ENCODE measurements at places on chromosomes 5 and 9.

DNA sequence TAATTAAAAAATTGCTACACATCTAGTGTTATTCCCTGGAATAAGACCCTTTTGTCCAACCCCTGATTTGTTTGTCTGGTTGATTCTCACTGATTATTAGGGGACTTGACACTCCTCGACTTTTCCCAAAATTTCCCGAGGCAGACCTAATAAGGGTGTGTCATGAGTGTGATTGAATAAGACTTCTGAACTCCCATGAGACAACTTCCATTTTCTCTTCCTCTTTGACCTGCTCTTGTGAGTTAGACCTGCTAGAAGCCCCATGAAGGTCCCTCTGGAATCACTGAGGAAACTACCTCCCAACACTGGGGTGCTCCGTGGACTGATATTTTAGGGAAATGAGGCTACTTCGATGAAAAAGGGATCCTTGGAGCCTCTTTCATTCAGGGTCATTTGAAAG, 83.4 kb downstream of the MUSK start:
- no peak for DNase-seq

GRCh38 chr5:94754824-94755223, 136.4 kb downstream of the SLF1 start:
- no peak for DNase-seq

GRCh38 chr9:130039528-130040147, 3.4 kb downstream of the FNBP1 start:
- peak; percentile 41 for DNase-seq

GRCh38 chr5:154358516-154359220, 87.1 kb upstream of the SAP30L start:
- DNase-seq, result no peak

DNA sequence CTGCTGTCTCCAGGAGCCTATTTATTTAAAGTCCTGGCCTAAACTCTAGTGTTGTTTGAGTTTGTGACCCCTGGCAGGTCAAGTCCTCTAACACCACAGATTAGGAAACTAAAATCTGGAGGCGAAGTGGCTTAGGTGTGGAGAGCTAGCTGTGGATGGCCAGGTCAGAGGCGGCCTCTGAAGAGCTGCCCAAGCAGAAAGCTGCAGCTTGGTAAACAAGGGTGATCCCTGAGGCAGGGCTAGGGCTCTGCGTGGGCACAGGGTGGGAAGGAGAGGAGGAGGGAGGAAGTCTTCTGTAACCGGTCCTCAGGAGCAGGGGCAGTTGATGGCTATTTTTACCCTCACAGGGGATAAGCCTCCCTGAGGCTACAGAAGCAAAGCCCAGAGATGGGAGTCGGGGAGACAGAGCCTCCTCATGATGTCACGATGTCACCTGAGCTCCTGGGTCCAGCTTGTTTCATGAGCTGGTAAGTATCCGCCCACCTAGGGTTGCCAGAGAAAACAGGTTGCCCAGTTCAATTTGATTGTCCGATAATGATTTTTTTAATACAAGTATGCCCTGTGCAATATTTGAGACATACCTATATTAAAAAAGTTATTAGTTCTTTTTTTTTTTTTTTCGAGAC, 25.9 kb upstream of the BOD1 start:
- no peak for DNase-seq

- peak; percentile 11 for DNase-seq
Observed at GRCh38 chr5:111772456-111773122, 15.6 kb upstream of the NREP start.

DNA sequence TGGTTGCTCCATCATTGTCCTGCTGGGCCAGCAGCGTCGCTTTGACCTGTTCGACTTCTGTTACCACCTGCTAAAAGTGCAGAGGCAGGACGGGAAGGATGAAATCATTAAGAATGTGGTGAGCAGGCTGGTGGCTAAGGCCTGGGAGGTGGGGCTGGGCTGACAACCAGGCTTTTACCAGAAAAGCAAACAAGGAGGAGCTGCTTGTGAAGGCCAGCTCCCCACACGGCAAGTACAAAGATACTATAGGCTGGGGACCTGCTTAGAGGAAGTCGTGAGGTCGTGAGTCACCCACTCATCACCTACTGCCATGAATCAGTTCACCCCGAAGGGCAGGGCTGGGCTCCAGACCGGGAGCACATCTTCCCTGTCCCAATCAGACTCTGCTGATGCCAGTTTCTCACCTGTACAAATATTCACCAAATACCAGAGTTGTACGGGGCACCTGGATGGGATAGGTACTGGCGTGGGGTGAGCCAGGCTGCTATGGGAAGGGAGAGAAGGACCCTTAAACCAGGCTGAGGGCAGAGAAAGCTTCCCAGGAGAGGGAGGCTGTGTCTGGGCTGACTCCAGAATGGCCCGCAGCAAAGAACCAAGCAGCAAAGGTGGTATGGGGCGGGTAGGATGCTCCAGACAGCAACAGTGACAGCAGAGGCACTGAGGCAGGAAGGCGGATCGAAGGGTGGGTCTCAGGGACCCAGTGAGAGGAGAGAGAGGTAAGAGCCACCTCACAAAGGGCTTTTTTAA, 69.3 kb upstream of the NIPAL4 start:
- DNase-seq, result peak; percentile 11

GRCh38 chr9:132390966-132391365, 15.7 kb downstream of the TTF1 start:
- no peak for DNase-seq

GRCh38 chr5:136094913-136095641, 37.6 kb upstream of the SMAD5 start:
- no peak for DNase-seq

DNA sequence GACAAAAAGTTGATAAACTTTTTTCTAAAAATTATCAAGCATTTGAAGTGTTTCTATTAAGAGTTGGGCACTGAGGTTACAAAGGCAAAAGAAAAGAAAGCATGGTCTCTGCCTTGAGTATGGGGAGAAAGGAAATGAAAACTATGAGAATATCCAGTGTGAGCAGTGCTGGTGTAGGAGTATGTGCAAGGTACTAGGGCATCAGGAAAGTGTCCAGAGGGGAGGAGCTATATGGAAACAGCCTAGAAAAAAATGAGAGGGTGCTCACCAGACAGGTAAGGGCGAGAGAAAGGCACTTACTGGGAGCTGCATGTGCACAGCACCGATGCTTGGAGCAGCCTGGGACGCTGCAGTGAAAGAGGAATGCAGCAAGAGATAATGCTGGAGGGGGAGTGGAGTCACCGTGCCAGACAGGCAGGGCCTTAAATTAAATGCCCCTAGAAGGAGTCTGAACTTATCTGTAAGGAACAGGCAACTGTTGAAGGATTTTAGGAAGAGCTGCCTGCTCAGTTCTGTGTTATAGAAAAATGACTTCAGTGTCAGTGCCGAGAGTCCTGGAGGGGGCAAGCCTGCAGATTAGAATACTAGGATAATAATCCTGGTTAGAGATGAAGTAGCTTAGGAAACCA, 14.0 kb downstream of the MCC start:
- DNase-seq, result no peak

DNA sequence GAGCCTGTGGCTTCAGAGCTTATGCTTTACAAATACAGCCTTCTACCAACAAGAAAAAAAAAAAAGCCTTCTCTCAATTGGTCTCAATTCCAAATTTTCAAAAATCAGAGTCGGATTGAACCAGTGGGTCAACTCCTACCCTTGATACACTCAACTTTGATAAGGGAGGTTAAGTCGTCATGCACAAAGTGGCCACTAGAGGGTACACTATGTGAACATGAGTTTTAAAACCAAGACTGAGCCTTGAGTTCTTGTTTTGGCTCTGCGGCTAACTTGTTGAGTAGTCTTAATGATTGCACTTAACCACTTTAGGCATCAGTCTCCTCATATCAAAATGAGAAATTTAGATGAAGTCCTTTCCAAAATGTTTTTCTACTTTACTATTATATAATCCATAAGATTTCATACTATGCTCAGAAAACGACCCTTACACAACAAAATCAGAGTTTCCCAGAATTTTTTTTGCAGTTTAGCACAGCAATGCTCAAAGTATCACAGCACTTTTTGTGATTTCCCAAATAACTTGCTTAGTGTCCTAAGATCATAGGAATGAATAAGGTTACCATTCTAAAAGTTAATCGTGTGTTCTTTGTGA, 92.9 kb upstream of the MTAP start:
- peak; percentile 83 for DNase-seq

DNA sequence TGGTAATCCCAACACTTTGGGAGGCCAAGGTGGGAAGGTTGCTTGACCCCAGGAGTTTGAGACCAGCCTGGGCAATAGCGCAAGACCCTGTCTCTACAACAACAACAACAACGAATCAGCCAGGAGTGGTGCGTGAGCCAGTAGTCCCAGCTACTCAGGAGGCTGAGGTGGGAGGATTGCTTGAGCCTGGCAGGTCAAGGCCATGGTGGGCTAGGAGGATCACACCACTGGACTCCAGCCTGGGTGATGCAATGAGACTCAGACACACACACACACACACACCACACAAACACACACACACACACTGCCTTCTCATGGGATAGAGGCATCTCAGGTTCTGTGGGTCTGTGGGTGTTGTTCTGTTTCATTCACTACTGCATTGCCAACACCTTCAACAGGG, 115.0 kb downstream of the DCP2 start:
- no peak for DNase-seq

GRCh38 chr5:113776832-113777525, 263.5 kb downstream of the YTHDC2 start:
- no peak for DNase-seq

DNA sequence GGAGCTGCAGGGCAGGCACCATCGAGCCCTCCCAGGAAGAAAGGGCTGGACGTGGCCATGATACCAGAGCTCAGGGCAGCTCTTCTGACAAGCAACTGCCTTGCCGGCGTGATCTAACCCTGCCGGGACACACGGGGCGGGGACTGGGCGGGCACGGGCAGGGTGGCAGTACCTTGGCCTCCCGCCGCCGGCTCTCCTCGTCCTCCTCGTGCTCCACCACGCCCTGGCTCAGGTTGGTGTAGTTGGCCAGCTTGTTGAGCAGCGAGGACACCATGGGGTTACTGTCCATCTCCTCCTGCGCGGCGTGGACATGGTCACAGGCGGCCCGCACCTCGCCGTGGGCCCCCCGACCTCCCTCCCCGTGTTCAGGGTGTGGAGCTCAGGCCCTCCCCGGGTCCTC, 18.5 kb downstream of the SLC12A7 start:
- no peak for DNase-seq

- DNase-seq, result peak; percentile 62
Observed at GRCh38 chr9:129574911-129575585, 45.9 kb downstream of the C9orf50 start.

- peak; percentile 10 for DNase-seq
Observed at GRCh38 chr9:116959809-116960208, 272.7 kb downstream of the TRIM32 start.

DNA sequence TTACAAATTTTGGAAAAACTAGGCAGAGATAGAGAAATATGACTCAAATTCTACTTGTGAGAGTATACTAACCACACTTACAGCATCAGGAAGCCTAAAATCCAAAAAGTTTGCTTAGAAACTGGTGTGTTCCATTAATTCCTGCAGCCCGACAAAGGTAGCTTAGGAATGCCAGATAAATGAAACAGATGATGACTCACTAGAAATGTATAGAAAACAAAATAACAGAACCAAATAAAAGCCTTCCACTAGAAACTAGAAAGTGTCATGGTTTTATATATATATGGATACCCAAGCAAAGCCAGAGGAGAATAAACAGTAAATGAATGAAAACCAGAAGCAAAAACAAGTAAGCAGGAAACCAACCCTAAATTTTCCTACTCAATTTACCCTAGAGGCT, 272.2 kb upstream of the PRDM9 start:
- DNase-seq, result no peak

- DNase-seq, result no peak
Observed at GRCh38 chr9:130305381-130305780, 39.8 kb downstream of the HMCN2 start.

GRCh38 chr9:110129425-110129824, 78.5 kb downstream of the C9orf152 start:
- no peak for DNase-seq

DNA sequence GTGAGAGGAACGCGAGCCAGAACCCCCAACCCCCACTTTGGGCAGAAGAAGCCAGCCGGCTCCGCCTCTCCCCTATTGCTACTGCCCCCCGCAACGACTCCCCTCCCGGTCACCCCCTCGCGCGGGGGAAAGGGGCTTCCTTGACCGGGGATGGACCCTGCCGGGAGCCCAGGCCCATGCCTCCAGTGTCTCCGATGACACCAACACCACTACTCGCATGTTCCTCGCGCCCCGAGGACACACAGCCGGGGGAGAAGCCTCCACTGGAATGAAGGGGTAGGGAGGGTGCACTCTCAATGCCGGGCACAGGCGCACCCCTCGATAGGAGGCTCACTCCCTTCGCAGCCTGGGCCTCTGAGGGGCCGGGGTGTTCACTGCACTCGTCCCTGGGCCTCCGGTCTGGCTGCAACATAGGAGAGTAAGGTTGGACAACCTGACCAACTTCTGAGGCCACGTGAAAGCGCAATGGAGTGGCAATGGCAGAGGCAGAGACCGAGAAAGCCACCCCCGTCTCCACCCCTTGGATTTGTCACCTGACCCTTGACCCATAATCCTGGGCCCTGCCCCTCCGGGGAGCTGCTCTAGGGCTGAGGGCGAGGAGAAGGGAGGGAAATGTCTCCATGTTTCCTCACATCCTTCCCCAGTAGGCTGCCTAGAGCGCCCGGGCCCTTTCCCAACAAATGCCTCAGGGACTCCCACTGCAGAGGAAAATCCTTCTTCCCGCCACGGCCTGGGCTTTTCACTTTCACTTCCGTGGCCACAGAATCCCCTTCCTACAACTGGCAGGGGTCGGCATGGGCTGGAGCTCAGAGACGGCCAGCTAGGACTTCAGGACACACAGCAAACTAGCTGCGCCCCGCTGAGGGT, 1.1 kb upstream of the CNTFR start:
- DNase-seq, result no peak

- DNase-seq, result no peak
Observed at GRCh38 chr5:170166101-170166500, 60.4 kb downstream of the FOXI1 start.

GRCh38 chr9:136903041-136903554, 16.8 kb downstream of the TRAF2 start:
- DNase-seq, result no peak

GRCh38 chr5:100423330-100423729, 111.8 kb upstream of the FAM174A start:
- DNase-seq, result no peak

- DNase-seq, result peak; percentile 79
Observed at GRCh38 chr5:142059304-142059940, 46.6 kb upstream of the GNPDA1 start.

DNA sequence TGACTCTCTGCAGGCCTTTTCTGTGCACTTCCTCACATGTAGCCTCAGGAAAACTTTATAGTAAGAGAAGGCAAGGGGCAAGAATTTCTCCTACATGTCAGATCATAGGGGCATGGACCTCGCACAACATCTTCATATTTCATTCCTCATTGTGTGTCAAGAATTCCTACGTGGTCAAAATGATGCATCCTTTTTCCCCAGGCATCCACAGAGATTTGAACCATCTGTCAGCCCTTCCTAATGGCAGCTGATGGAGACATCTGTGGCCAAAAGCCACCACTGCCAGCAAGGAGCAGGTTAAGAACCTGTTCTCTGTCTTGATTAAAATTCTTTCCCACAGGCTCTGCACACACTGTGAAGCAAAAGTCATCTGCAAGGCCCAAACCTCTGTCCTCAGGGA, 42.5 kb downstream of the MFAP3 start:
- no peak for DNase-seq

All from suppressor macrophage (primary cell).